ENCODE measurements at places on chromosomes 16 and 17.

- peaks cover 10% of the 10 kb centered on the region for H3K4me1 ChIP-seq
- H3K27me3 ChIP-seq = no peaks in the 10 kb centered on the region
- no peak overlapping the region for H3K27ac ChIP-seq
- H3K36me3 ChIP-seq = no peaks in the 10 kb centered on the region
These were observed 19.7 kb downstream of the TMEM235 start for GRCh38 chr17:78250891-78251772.

- peaks cover 9% of the 10 kb centered on the region for H3K4me1 ChIP-seq
- H3K27ac ChIP-seq = peak overlapping the region; percentile 93
- DNase-seq = peak; percentile 41
These were observed 2.5 kb upstream of the LASP1 start for GRCh38 chr17:38867179-38867967.

GRCh38 chr16:85908889-85909589 is 10.1 kb downstream of the IRF8 start:
- no peaks in the 10 kb centered on the region for H3K27me3 ChIP-seq
- H3K27ac ChIP-seq = no peak overlapping the region
- H3K4me3 ChIP-seq = no peak overlapping the region
- H3K4me1 ChIP-seq = peaks cover 9% of the 10 kb centered on the region

GRCh38 chr17:32927724-32928585 is at the start of gene TMEM98:
Gene TMEM98 (plus strand): TSS chr17:32928153. CDS start chr17:32931529, 3,376 bp downstream.
- H3K4me3 ChIP-seq = peak within 1 kb of the TSS; percentile 78
- H3K27ac ChIP-seq = no peak within 1 kb of the TSS
- DNase-seq = no peak
- H3K27me3 ChIP-seq = no peaks in the 10 kb centered on the region

GRCh38 chr16:30041841-30042240 is 10.8 kb upstream of the TLCD3B start:
- H3K4me1 ChIP-seq = no peaks in the 10 kb centered on the region
- no peak overlapping the region for H3K27ac ChIP-seq
- no peaks in the 10 kb centered on the region for H3K36me3 ChIP-seq
- H3K4me3 ChIP-seq = no peak overlapping the region
- no peaks in the 10 kb centered on the region for H3K27me3 ChIP-seq
- no peak for DNase-seq

- H3K4me3 ChIP-seq = no peak overlapping the region
- DNase-seq = peak; percentile 74
- H3K27me3 ChIP-seq = no peaks in the 10 kb centered on the region
These were observed 7.3 kb downstream of the ACACA start for GRCh38 chr17:37399265-37399803.

DNA sequence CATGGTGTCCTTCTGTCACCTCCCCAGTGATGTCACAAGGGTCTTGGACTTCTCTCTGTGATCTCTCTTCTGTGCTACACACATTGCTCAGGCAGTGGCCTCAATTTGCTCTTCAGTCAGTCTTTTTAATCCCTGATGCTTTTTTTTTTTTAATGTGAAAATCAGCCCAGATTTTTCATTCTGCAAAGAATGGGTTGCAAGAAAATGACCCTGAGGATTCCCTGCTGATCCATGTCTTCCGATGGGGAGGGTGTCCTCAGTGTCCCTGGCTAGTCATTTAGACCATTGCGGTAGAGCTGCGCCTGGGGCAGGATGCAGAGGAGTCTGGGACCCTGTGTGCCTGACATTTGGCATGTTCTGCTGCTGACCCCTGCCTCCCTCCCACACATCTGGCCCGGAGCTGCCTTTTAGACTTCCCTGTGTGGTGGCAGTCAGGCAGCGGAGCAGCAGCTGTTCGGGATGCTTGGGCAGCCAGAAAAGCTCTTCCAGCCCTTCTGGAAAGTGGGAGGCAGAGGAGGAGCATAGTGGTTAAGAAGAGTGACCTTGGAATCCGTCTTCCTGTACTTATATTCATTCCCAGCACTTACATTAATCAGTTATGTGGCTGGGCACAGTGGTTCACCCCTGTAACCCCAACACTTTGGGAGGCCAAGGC is 12.3 kb downstream of the GPT2 start:
- no peak overlapping the region for H3K4me3 ChIP-seq
- H3K36me3 ChIP-seq = peaks cover 34% of the 10 kb centered on the region
- DNase-seq = no peak
- no peaks in the 10 kb centered on the region for H3K27me3 ChIP-seq
- H3K27ac ChIP-seq = peak overlapping the region; percentile 21

All from trophoblast cell (in vitro differentiated cells and primary cell).